ENCODE measurements at places on chromosomes 2 and 18.

GRCh38 chr2:126797622-126798275 lies 100.9 kb upstream of the TEX51 start:
- DNase-seq: no peak

DNA sequence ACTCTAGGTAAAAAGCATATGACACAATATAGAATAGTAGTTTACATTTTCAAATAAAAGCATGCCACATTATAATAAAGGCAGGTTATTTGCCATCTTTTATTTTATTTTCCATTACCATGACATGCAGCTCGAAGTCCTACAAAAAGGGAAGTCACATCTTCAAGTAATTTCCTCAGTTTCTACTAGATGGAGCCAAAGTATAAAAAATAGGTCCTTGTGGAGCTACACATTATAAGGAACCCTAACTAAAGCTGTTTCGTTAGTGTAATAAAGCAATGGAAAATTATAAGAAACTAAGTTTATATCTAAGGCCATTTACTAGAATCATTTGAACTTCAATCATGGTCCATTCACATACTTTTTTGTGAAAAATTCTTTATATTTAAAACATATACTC lies 674.5 kb downstream of the KCNJ3 start:
- no peak for DNase-seq

- DNase-seq: no peak
Measured at GRCh38 chr2:101401906-101402305, 14.6 kb upstream of the CREG2 start.

- DNase-seq: no peak
Measured at GRCh38 chr2:121052521-121052920, 232.5 kb downstream of the TFCP2L1 start.

GRCh38 chr2:239881561-239882320 lies 143.4 kb downstream of the NDUFA10 start:
- DNase-seq: no peak

DNA sequence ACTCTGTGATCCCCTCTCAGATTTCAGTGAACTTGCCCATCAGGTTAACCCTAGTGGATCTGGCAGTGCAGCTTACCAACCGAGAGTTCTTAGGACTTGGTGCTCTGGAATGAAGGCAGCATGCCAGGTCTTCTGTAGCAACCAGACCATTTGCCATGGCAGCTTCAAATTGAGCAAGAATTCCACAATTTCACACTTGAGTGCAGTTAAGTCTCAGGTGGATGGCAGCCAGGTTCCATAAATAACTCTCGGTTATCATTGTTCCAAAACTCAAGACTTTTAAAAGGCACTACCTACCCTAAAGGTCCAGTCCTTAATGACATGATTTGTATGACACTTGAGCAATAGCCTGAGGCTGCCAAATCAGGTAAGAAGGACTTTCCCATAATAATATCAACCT lies 48.1 kb downstream of the GALNT3 start:
- no peak for DNase-seq

GRCh38 chr2:82282111-82282882 lies 1977.7 kb upstream of the LRRTM1 start:
- DNase-seq: no peak

- DNase-seq: no peak
Measured at GRCh38 chr2:152304836-152305235, 30.1 kb upstream of the FMNL2 start.

DNA sequence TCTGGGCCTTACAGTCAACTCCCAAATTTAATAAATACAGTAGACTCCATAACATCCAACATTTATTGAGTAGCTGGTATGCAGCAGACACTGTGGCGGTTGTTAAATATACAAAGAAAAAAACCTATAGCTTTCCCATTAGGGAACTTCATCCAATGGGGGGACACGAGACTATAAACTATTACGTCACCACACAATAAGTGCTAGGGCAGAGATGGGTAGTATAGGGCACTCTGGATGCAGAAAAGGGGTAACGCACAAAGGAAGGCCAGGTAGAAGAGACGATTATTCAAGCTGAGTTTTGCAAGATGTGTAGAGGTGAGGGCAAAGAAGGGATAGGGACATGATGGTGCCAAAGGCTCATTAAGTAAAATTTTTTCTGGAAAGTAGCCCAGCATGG lies 10.8 kb downstream of the CHN1 start:
- no peak for DNase-seq

DNA sequence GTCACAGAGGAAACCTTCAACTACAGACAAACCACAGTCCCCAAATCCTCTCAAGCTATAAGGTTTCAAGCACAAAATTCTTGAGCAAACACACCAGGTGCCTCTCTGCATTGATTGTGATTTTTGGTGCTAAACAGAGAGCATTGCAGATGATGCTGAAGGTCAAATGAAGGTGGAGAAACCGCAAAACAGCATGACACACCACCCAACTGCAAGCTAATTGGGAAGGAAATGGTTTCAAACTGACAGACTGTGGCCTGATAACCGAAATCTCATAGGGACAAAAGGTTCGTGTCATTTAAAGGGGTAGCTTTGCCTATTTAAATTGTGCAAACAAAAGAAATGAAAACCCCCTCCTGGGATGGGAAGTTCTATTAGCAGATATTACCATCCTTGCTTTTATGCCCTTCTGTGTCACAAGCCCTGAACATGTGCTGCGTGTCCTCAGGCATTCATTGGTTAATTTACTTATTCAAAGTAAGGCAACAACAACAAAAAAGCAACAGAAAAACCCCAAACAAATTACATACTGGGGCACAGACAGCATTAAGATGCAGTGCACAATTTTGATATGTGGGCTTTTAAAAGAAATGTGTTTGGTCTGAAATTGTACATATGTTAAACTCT lies 154.9 kb downstream of the AQP4 start:
- no peak for DNase-seq

Measured in stimulated activated CD8-positive, alpha-beta memory T cell treated with anti-CD3 and anti-CD28 coated beads, Interleukin-4, amount 100 ng/mL, for 1 hour (primary cell).